ENCODE measurements at places on chromosomes 3 and 15. TPM values are rescaled to one million over a fixed set of nuclear protein-coding genes. Genes with fewer than 3 reads are reported as not detected.

TNFAIP8L3 gene
- total RNA-seq = 22.4 TPM

ALPK3 gene
- 0.18 TPM for total RNA-seq

BCL2A1 gene
- total RNA-seq = not detected

STRC gene
- not detected for total RNA-seq

CASR gene
- total RNA-seq = not detected

ONECUT1 gene
- total RNA-seq = not detected

RPL22L1 gene
- 66.5 TPM for total RNA-seq

SLC51A gene
- total RNA-seq = not detected

STRA6 gene
- 0.18 TPM for total RNA-seq

GMNC gene
- not detected for total RNA-seq

Measured in fibroblast of the aortic adventitia (primary cell).